ENCODE measurements at places on chromosomes 2 and 18.

GRCh38 chr2:6580982-6581381 is 284.7 kb downstream of the CMPK2 start:
- no peak for DNase-seq

DNA sequence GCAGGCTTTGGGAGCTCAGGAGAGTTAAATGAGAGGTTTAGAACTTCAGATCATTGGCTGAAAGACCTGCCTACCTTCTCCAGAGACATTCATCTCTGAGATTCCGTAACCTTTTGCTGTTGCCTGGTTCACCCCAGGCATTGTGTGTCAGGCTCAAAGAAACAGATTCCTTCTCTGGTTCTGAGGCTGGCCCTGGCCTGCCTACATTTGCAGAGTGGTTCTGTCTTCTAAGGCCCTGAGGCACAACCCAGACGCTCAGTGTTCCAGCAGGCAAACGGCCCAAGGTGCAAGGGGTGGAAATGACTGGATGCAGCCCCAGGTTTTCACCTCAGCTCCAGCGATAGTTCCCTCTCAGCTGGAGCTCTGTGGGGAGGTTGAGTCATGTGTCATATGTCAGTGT is 48.3 kb downstream of the MYO3B start:
- DNase-seq: no peak

- no peak for DNase-seq
Observed at GRCh38 chr18:43116699-43117294, 1.3 kb upstream of the RIT2 start.

GRCh38 chr18:49563701-49564517 is 2.1 kb downstream of the LIPG start:
- no peak for DNase-seq

DNA sequence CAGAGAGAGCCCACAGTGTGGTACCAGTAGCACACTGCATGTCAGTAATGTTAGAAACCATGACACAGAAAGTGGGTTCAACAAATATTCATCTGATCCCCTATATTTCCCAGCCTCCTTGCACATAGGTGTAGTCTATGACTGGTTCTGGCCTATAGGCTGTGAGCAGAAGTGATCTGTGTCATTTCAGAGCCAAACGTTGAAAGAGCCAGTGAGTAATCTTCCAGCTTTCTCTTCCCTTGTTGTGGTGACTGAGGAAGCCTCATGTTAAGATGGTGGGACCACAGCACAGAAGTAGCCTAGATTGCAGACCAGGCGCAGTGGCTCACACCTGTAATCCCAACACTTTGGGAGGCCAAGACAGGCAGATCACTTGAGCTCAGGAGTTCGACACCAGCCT is 4.1 kb downstream of the TMEM237 start:
- no peak for DNase-seq

DNA sequence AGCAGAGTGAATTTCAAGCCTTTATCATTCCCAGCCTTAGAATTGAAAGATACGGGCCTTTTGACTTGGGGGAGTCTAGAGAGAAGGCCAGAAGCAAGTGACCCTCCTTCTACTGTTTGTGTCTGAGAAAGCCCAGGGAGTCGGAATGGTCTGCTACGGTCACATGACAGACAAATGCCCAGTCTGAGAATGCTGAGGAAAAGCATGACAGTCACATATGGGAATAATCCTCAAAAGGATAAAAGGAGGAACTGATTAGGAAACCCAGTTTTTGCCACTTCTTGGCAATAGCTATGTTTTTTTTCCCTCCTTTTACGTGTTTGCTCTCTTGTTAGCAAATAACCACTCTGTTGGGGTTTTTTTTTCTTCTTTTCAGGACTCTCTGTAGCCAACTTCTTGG is 38.1 kb upstream of the HNRNPA3 start:
- no peak for DNase-seq

DNA sequence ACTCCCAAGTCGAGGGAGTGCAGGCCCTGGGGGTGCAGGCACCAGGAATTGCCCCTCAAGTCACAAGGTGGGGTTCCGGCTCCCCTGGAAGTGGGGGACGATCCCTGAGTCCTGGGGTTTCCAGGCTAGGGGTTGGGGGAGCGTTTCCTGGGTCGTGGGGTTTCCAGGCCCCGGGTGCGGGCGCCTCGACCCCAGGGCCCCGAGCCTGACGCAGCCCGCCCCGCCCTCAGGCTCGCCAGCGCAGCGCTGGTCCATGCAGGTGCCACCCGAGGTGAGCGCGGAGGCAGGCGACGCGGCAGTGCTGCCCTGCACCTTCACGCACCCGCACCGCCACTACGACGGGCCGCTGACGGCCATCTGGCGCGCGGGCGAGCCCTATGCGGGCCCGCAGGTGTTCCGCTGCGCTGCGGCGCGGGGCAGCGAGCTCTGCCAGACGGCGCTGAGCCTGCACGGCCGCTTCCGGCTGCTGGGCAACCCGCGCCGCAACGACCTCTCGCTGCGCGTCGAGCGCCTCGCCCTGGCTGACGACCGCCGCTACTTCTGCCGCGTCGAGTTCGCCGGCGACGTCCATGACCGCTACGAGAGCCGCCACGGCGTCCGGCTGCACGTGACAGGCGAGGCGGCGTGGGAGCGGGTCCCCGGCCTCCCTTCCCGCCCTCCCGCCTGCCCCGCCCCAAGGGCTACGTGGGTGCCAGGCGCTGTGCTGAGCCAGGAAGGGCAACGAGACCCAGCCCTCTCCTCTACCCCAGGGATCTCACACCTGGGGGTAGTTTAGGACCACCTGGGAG is 12.0 kb downstream of the SIGLEC15 start:
- no peak for DNase-seq

- DNase-seq: no peak
Observed at GRCh38 chr18:25093141-25093540, 258.8 kb downstream of the ZNF521 start.

- DNase-seq: no peak
Observed at GRCh38 chr2:222754324-222754930, 83.0 kb downstream of the MOGAT1 start.

GRCh38 chr2:25814681-25815080 is 63.6 kb downstream of the ASXL2 start:
- DNase-seq: no peak
